Myometrial cell (primary cell): ENCODE measurements at places on chromosomes 3 and 15. TPM values are rescaled to one million over a fixed set of nuclear protein-coding genes. Genes with fewer than 3 reads are reported as not detected.

The GRAMD1C gene
- total RNA-seq, result 2.0 and 3.9 TPM in 2 replicates

The ZNF80 gene
- total RNA-seq, result not detected in 2 replicates

The GUCA1C gene
- total RNA-seq, result not detected in 2 replicates

The SLC12A1 gene
- total RNA-seq, result not detected in 2 replicates

The PEX5L gene
- under 0.01 TPM in 1 of 2 replicates, not detected in the other for total RNA-seq

The PLCD1 gene
- total RNA-seq, result 21.6 and 22.9 TPM in 2 replicates

The LXN gene
- total RNA-seq, result 311 and 346 TPM in 2 replicates

The C3orf85 gene
- total RNA-seq, result not detected in 2 replicates

The SMARCC1 gene
- 23.6 and 23.9 TPM in 2 replicates for total RNA-seq
